ELR (cell line): ENCODE measurements at places on chromosomes 5 and 9.

DNA sequence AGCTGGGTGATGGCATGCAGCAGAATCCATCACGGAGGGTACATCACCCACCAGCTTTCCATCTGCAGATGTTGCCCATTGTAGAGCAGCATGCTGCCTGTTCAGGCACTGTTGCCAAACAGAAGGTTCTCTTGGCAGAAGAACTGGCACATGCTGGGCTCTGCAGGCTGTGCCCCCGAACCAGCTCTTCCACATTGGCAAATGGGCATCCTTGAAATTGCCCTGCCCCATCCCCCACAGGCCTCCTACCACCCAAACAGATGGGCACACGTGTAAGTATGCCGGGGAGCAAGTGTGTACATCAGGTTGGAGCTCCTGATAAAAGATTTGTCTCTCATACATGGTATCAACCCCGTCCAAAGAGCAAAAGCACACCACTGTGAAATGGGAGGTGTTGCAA lies 220.3 kb upstream of the TAS2R1 start:
- DNase-seq: no peak

DNA sequence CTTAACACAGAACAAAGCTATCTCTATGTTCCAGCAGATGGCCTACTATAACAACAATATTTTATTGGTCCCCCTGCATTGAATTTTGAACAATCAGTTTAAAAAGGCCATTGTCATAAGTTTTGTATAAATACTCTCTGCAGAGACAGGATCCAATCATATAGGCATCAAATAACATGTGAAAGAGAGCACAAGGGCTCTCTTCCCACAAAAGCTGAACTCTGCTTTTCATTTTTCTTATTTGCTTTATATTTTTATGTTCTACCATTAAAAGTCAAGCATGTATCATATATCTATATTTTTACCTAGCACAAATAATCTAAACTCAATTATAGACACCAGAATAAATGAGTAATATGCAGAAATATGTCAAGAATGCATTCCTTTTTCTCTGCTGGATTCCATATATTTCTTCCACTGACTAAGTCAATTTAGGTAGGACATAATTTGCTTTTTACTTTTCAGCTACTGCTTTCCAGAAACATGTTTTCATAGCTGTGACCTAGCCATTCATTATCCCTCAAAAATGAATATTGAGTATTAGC lies 143.6 kb downstream of the CDH9 start:
- DNase-seq: peak; percentile 30

DNA sequence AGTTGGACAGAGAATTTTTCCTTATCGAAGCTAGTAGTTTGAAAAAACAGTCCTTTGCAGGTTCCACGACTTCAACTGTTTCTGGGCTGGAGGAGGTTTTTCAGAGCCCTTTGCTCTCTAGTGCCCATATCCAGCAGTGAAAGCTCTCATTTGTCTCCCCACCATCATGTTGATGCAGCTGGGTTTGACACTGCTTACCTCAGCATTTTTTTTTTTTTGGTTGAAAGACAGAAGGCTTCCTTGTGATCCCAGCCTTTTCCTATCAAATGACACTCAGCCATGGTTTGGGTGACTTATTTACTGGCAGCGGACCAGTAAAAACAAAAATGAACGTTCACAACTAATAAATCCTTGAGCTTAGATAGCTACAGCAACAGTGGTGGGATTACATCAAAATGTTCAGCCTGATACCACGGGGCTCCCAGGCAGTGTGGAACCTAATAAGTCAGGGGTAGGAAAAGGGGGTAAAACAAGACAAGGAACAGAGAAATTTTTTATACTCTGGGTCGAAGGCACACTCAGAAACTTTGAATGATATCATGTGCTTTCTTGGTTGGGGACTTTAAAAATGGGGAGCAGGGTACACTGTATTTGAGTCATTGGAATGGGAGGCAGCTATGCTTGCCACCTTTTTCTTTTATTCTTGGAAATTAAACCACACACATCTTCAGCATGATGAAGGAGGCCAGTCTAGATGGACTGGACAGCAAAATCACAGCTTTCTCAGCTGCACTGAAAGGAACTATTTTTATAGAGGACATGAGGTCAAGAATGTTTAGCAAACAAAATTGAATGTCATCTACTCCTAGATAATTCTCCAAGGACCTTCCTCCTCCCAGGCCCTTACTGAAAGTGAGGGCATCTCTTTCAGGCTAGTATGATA lies 308.9 kb upstream of the MPDZ start:
- no peak for DNase-seq

- DNase-seq: no peak
These were observed 2.2 kb downstream of the FBXW5 start for GRCh38 chr9:136942112-136942880.

- DNase-seq: peak; percentile 6
These were observed 243.9 kb downstream of the ARL15 start for GRCh38 chr5:54066433-54066832.

- DNase-seq: no peak
These were observed 34.4 kb upstream of the PIK3R1 start for GRCh38 chr5:68181039-68181599.

- peak; percentile 89 for DNase-seq
These were observed 688 bp downstream of the SNX24 start for GRCh38 chr5:122846051-122846550.

DNA sequence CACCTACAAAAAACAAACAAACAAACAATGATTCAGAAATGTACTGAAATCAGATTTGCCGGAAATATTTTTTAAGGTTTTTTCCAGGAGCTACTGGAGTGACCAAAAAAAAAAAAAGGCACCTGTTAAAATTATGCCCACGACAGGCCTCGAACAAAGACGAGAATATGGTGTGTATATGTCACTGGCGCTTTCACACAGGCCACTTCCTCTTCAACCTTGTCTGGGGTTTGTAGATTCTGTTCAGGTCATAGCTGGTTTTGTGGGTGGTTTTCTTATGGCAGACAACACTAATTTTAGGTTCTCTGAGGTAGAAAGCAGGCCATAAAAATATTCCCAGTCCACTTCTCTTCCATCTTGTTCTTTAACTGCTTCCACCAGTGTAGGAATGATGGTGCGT lies 7.0 kb downstream of the NDUFB6 start:
- no peak for DNase-seq

GRCh38 chr9:109781541-109782197 lies 1.7 kb downstream of the PALM2AKAP2 start:
- peak; percentile 18 for DNase-seq

GRCh38 chr5:54695198-54695966 lies 177.8 kb downstream of the SNX18 start:
- DNase-seq: no peak

DNA sequence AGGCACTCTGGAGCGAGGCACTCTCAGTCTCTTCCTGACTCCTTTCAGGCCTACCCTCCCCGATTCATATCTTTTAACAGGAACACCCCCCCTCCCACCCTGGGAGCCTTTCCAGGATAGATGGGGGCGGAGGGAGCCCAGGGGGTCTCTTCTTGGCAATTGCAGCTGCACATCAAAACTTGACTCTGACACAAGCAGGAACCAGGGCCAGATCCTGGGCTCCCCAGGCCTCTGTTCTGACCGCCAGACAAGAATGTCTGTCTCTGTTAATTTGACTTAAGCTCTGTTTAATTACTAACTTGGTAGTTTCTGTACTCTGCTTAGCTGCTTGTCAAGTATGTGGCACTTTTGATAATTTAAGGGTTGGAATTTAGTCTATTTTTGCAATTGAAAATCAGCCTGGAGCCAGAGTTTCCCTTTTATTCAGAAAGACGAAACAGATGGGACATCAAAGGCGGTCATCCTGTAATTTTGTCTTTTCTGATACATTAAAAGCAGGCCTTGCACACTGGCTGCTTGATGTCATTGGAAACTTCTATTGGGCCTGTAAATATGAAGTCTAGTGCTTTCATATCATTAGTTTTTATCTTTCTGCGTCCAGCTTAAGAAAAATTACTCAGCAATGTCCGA lies 43.3 kb downstream of the ACTL7B start:
- no peak for DNase-seq

DNA sequence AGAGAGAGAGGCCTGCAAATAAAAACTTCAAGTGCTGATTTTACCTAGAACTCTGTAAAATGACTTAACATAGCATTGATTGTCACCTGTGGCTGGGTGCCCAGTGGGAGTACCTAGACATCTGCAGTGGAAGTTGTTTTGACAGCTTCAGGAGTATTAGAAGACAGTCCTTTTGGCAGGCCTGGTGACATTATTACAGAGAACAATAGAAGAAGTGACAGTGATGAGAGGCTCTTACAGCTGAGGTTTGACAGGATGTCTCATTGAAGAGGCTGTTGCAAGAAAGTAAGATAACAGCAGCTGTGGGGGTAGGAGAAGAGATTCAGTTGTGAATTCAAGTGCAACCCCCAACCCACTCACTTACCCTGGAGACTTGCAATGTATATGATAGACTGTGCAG lies 27.9 kb upstream of the MUSK start:
- DNase-seq: peak; percentile 30

GRCh38 chr9:77985996-77986395 lies 45.6 kb downstream of the GNAQ start:
- DNase-seq: no peak

DNA sequence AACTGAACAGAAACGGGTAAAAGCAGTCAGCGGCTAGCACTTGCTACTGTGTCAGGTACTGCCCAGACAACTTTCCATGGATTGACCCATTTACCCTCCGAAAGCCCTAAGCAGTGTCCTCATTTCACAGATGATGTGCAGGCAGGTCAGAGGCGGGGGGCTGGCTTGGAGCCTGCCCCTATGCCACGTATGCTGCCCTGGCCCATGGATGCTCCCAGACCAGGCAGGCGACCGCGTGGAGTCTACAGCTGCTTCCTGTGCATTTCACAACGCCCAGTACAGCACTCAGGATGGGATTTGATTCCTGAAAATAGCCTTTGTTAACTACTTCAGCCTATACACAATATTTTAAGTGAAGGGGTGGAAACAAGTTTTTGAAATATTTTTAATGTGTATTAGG lies 202.9 kb downstream of the NXNL2 start:
- no peak for DNase-seq

DNA sequence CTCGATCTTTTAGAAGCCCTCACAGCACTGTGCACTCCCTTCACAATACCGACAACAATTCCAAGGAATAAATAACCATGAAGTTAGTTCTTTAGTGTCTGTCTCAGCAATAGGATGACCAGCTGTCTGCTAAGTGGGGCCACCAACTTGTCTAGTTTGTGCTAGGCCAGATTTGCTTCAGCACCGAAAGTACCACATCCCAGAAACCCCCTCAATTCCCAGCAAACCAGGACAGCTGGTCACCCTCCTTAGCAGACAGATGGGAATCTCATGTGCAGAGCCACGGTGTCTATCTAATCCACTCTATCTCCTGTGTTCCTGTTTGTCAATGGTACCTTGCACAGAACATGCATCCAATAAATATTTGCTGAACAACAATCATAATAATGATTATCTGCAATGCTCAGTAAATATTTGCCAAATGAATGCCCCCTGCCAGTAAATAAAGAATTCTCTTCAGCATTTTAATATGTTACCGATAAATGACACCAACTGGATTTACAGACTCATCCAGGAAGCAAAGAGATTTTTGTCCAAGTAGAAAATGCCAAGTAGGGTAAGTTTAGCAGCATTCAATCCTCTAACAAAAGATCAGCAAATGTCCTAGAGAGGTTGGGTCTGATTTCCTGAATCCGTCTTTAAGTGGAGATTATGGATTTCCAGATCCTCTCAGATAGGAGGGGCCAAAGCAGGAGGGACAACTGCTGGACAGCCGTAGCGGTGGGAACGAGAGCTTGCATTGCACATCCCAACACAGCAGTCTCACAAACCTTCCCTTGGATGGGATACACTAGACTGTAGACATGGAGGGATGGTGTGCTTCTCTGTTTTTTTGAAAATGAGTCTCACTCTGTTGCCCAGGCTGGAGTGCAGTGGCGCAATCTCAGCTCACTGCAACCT lies 51.9 kb upstream of the ANKRD33B start:
- no peak for DNase-seq

DNA sequence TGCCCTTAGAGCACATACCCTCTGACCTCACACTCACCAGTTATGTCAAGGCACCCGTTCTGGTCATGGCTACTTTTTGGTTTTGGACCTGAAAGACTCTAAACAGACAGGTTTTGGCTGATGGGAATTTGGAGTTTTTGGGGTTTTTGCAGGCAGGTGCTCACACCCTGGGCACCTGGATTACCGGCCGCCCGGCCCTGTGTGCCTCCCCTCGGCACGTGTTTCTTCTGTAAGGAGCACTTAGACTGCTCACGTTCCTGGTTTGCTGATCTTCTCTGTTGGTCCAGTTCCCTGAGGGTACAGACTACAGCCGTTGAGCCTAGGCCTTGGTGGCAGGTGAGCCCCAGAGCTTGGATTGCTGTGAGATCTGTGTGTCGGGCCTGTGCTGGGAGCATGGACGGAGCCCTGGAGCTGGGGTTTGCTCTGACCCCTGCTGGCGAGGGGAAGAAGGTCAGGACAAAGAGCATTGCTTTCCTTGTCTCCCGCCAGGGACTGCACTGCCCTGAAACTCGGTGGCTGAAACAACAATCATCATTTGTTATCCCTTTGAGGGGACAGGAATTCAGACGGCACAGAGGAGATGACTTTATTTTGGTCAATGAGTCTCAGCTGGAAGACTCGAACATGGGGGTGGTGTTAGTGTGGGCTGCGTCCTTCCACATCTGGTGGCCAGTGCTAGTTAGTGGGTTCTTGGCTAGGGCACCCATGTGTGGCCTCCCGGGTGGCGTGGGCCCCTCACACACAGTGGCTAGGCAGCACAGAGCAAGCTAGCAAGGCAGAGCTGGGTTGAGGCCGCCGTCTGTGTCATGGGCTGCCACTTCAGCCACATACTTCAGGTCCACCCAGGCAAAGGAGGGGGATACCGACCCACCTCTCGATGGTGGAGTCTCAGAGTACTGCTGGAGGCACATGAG lies 76.4 kb downstream of the EHMT1 start:
- DNase-seq: peak; percentile 46

DNA sequence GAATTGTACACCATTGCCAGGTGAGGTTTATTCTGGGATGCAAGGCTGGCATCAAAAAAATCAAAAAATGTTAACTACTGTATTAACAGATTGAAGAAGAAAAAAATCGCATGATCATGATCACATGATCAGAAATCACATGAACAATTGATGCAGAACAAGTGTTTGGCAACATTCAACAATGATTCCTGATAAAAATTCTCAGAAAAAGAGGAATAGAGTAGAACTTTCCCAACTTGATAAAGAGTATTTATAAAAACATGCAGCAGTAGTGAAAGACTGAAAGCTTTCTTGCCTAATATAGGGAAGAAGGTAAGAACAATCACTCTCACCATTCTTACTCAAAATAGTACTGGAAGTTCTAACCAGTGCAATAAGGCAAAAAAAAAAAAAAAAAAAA lies 16.4 kb downstream of the SLCO4C1 start:
- no peak for DNase-seq

- no peak for DNase-seq
These were observed 514.0 kb upstream of the KLF4 start for GRCh38 chr9:108003526-108003925.

DNA sequence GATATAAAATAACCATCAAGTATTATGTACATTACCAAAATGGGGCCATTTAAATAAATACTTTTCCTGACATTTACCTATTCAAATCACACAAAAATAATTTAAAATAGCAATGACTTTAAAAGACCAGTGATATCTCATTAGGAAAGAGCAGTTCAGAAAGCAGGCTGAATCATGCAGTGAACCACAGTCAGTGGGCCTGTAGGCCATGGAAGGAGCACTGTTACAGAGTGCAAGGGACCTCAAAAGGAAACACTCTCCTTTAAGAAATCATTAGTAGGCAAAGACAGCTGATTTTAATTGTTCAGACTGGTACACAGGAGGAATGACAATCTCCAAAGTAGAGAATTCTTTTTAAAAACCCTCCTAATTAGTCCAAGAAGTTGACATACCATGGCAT lies 283.5 kb upstream of the EFNA5 start:
- DNase-seq: no peak

GRCh38 chr5:59094864-59095263 lies 512.0 kb downstream of the RAB3C start:
- no peak for DNase-seq

- no peak for DNase-seq
These were observed 130.9 kb upstream of the TMEM161B start for GRCh38 chr5:88399561-88399960.
